ENCODE measurements at places on chromosomes 1 and 21.

DNA sequence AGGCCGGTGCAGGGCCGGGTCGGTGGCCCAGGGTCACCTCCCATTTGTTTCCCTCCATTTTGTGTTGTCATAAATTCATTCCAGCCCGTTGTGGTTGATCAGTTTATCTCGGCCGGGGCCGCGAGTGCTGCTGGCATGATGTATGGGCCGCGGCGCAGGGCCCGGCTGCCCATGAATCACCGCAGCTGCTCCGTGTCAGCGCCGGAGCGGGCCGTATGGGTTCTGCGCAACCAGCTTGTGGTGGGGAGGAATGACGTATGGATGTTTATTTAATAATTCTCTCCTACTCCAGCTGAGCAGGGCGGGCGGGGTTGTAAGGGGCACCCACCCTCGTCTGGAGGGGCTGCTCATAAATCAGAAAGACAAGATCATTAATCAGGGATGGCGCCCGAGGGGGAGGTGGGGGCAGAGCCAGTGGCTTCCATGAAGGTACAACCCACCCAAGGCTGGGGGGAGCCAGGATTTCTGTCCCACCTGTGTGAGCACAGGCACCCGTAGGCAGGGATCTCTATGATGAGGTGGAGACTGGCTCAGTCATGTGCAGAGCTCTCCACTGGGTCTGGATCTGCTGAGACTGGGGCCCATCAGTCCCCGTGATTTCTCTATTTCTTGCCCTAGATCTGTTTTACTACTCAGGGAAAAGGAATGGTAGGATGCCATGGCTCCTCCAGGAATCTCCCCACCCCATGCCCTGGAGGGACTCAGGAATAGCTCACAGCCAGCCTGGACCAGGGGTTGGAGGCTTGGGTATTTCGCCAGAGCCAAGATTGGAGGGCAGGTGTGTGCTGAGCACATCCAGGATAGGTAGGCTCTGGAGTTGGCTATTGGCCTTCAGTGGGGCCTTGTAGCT lies 27.8 kb downstream of the TMEM53 start:
- no peak for DNase-seq

- DNase-seq = no peak
Measured at GRCh38 chr1:156912861-156913808, 7.3 kb upstream of the LRRC71 start.

DNA sequence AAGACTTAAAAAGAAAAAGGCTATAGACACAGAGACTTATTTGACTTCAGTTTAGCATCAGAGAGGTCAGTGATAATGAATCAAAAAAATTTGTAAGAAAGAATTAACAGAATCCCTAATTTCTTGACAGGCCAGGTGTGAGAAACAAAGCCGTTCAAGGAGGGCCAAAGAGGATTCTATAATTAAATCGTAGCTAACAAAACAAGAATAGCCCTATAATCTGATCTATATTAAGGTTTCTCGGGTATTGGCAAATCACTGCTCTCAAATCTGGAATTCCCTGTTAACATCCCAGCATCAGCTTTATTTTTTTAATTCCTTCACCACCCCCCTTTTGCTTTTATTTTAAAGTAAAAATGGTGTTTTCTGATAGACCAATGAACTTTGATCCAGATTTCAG lies 60.3 kb downstream of the PUM1 start:
- DNase-seq = no peak

GRCh38 chr1:73909043-73909562 lies 288.9 kb downstream of the LRRIQ3 start:
- no peak for DNase-seq

- no peak for DNase-seq
Measured at GRCh38 chr1:192878249-192878648, 69.4 kb downstream of the RGS2 start.

- DNase-seq = no peak
Measured at GRCh38 chr1:98813738-98814309, 152.3 kb downstream of the SNX7 start.

GRCh38 chr1:215082532-215083382 lies at the start of gene KCNK2:
KCNK2 (plus strand) TSS chr1:215082737; CDS start chr1:215083386, 649 bp downstream.
- no peak for DNase-seq

GRCh38 chr1:3807769-3808168 lies 11.5 kb upstream of the LRRC47 start:
- DNase-seq = no peak

DNA sequence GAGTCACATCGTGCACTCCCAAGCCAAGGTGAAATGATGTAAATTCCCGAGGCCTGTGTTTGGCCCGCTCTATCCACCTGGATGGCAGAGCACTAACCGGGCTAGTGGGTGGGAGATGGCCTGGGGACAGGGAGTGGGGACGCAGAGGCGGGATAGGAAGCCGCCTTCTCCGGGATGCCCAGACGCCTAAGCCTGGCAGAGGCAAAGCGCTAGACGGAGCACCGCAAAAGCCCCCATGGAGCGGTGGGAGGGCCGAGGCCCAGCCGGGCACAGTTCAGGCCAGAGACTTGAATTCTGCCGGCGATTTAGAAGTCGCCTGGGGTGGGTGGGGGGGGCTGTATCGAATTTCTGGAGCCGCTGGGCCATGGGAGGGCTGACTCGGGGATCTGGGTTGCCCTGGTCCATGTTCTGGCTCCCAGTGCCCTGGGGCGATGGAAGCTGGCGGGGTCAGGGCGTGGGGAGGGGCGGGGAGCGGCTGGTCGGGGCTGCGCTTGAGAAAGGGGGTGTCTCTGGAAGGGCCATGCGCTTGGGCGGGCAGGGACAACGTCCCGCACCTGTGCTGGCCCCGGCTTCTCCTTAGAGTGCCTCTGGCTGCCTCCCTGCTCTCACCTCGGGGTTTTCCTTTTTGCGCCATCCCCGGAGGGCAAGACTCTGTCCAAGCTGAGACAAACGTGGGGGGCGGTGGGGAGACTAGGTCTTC lies 28.0 kb downstream of the KIAA2013 start:
- DNase-seq = no peak

- DNase-seq = no peak
Measured at GRCh38 chr1:204572923-204573922, 57.0 kb downstream of the MDM4 start.

All from NCI-H1048 (cell line).